Cortex of kidney (tissue), 1 donor: ENCODE measurements at places on chromosomes 5 and 9.

DNA sequence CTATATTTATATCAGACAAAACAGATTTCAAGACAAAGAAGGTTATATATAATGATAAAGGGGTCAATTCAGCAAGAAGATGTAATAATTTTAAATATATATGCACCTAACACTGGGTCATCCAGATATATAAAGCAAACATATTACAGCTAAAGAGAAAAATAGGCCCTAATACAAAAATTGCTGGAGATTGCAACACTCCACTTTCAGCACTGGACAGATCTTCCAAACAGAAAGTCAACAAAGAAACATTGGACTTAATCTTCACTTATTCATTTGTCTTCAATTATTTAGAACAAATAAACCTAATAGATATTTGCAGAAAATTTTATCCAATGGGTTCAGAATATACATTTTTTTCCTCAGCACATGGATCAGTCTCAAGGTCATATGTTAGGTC is 45.8 kb downstream of the MEIKIN start:
- no peak for DNase-seq

GRCh38 chr9:38074441-38074961 is 5.5 kb upstream of the SHB start:
- no peak for DNase-seq

GRCh38 chr9:125493881-125494652 is 212.9 kb downstream of the MAPKAP1 start:
- DNase-seq, result no peak

- no peak for DNase-seq
Observed at GRCh38 chr9:4328723-4329122, 28.9 kb upstream of the GLIS3 start.

DNA sequence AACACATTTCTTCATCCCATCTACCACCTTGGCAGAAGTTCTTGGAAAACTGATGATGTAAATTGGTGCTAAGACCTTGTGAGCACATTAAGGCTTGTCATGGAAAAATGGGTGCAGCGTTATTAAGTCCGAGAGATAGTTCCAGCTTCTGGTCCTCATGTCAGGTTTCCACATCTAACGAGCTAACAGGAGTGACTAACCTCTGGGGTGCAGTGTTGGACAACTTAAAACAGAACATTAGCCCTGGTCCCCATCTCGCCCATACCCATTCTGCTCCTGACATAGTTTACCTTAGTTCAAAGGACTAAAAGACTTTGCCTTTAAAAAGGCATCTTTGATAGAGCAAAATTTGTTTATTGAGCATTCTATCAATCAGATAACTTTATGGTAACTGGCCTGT is 128.0 kb downstream of the SLC1A3 start:
- DNase-seq, result no peak

- DNase-seq, result no peak
Observed at GRCh38 chr5:135382106-135382790, 16.8 kb downstream of the MACROH2A1 start.

DNA sequence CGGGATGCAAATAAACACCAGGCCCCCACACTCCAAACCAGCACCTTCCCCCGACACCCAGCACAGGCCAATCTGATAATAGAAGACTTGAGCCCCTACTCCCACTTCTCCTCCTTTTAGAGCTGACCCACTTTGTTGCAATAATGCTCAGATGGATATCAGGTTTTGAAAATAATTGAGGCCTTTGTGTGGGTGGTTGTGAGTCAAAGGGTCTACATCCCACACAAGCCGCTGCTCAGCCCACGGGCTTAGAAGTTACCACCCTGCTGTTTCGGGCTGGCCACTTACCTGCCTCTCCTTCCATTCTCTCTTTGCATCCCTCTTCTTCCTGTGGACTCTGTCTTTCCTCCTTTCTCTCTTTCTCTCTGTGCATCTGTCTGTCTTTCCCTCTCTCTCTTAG is 36.2 kb upstream of the FOXI1 start:
- no peak for DNase-seq

GRCh38 chr5:142446960-142447279 is 122.1 kb upstream of the SPRY4 start:
- DNase-seq, result no peak

DNA sequence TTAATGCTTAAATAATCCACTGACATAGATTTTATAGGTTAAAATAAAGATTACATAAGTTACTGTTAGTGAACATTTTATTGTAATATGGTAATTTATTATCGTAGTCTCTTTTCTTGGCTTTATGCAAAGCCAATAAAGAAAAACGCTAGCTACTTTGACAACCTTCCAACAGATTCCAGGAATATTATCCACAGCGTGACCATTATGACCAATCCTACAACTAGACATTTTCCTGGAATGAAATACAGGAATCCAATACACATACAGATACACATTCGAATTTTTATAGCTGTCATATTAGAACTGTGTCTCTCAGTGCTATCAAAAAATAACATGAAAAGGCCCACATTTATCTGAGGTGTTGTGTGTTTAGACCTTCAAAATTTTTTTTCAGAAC is 13.1 kb downstream of the RPS23 start:
- DNase-seq, result no peak

DNA sequence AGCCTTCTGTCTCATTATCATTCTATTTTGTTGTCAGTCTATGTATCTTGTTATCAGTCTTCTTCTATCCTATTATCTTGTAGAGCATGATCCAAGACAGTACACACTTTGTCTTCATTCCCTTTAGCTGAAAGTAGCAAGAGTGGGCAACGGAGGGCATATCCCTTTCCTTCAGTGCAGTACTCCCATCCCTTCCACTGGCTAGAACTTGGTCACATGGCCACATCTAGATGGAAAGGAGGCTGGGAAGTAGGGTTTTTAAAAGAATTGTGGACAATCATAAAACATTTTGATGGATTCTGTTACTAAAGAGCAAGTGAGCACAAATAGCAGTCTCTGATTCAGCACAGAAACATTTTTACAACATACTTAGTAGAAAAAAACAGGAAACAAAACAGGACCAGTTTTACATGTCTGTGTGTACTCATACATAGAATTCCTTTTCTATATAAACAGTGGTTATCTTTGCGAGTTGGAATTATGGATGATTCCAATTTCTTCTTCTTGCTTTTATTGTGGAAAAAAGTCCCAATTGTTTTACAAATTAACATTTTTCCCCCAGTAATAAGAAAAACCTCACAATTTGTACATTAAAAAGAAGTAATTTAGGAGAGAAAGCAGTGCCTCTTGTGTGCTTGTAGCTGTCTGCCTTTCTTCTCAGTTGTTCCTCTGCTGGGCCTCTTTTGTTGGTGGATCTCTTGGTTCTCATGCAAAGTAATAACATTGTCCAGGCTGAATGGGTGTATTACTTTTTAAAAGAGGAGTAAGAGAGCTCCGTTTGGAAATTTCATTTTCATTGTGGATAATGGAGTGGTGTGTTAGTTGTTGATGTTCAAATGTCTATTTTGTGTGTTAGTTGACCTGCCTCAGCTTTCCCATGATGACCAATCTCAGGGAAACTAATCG is 410.9 kb upstream of the TRPC7 start:
- no peak for DNase-seq

- DNase-seq, result no peak
Observed at GRCh38 chr5:37575541-37576489, 196.7 kb downstream of the WDR70 start.
